ENCODE measurements at places on chromosomes 7 and 10.

DNA sequence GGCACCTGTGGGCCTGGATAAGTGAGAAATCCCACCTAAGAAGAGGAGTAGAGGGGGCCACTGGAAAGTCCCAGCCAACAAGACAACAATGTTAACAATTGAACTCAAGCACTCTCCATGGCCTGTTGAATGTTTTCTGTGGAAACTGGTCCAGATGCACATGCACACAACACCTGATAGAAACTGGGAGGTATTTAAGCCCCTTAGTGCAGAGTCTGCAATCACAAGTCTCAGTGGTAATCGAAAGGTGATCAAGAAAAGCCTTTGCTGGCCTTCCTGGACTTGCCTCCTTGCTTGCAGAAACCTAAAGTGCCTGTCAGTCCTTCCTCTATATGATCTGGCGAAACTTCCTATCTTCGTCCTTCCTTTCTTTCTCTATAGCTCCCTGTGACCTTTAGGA lies 30.6 kb upstream of the HNRNPH3 start:
- no peak for DNase-seq

- no peak for DNase-seq
Observed at GRCh38 chr10:14326581-14326980, 4.1 kb downstream of the FRMD4A start.

DNA sequence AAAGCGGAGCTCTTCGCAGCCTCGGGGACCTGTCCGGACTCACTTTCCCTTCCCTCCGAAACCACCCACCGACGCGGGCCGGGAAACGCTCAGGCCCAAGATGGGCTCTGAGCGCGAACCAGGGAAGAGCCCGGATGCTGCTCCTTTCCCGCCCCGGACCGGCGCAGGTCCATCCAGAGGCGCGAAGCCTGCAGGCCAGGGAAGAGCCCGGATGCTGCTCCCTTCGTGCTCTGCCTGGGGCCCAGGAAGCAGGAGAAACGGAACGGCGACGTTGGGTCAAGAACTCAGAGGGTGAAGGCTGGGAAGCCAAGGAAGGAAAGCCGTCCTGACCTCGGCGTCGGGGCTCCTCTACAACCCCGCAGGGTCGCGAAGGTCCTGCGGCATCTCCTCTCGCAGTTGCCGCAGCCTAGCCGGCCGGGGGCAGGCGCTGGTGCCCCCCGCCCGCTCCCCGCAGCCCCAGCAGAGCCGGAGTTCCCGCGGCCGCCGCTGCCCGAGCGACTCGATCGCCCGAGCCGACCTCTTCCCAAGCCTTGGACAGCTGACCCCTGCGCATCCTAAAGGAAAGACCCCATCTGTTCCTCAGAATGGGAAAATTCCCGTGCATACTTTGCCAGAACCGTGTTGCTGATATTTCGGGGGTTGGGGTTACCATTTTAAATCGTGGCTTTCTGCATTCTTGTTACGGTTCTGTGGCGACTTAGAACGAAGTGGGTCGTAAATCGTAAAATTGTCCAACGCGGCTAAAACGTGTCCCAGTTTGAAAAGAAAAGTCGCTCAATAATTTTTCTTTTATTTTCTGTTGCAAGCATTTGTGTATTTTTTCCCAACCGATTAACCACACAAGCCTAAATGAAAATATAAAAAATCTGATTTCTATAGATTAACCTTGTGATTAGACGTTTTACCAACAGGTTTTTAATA lies 7.5 kb downstream of the HOXA1 start:
- DNase-seq, result no peak

DNA sequence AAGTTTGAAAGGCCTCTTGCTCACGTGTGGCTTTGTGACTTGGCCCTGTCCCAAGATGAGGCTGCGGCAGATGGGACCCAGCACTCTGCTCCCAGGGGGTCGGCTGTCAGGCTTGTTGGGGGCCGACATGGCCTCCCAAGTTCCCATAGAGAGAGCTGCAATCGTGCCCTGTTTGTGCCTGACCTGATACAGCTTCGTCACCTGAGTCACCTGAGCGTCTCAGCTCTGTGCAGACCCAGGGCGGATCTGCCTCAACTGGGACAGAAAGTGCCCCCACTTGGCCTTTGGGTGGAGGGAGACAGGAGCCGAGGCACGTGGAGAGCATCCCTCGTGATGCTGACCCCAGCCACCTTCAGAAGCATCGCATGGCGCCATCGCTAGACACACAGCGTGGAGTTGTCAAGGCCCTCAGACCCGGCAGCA lies 21.7 kb downstream of the PAPOLB start:
- DNase-seq, result no peak

DNA sequence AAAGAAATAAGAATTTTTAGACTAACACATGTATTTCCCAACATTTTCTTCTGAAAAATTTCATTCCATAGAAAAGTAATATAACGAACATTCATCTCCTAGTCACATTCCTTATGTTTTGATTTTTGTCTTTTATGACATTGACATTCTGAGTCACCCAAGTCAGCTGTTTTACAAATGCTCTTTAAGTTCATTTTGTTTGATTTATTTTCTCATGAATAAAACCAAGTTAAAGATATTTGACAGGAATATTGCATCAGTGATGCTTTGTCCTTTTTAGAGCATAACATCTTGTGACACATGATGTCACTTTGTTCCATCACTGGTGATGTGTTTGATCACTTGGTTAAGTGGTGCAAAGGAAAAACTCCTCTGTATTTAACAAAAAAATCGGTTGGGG lies 48.4 kb downstream of the HGF start:
- DNase-seq, result no peak

GRCh38 chr10:89873055-89873454 lies 171.7 kb downstream of the KIF20B start:
- no peak for DNase-seq

DNA sequence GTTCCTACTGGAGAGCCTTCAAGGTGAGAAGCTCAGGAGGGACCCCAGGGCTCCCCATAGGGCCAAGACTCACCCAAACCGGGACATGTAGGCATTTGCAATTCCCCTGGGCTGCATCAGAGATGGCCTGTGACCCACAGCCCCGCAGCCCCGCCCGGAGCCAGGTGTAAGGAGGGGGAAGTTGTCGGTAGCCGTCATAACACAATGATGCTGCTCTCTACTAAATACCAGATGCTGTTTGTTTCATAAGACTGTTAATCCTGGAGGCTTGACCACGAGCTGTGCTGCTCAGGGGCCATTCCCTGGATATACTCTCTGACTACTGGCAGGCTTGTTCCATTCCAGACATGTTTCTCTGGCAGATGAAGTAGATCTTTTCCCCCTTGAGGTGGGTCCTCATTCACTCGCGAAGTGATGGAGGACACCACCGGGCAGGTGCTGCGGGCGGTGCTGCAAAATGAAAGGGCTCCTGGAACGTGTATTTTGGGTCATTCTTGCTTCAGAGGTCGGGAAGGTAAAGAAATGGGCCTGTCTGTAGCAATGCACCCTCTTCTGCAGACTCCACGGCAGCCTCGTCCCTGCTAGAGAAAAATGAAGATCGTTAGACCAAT lies 61.1 kb downstream of the MKI67 start:
- DNase-seq, result no peak

- DNase-seq, result no peak
Observed at GRCh38 chr7:117020591-117020973, 67.3 kb downstream of the ST7 start.

- no peak for DNase-seq
Observed at GRCh38 chr7:47350425-47350824, 231.5 kb downstream of the TNS3 start.

DNA sequence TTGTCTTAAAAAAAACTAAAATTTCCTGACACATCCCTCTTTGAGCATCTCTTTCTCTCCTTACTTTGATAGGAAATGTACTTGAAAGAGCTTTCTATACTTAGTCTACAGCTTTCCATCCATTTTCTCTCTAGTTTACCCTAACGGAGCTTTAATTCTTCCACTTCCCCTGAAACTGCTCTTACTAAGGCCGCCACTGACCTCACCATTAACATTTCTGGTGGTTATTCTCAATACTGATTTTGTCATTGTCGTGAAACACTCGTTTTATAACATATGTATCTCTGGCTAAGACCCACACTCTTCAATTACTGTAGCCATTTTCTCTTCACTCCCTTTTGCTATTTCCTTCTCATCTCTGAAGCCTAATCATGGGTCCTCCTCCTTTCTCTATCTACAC lies 262.0 kb upstream of the FERD3L start:
- no peak for DNase-seq

DNA sequence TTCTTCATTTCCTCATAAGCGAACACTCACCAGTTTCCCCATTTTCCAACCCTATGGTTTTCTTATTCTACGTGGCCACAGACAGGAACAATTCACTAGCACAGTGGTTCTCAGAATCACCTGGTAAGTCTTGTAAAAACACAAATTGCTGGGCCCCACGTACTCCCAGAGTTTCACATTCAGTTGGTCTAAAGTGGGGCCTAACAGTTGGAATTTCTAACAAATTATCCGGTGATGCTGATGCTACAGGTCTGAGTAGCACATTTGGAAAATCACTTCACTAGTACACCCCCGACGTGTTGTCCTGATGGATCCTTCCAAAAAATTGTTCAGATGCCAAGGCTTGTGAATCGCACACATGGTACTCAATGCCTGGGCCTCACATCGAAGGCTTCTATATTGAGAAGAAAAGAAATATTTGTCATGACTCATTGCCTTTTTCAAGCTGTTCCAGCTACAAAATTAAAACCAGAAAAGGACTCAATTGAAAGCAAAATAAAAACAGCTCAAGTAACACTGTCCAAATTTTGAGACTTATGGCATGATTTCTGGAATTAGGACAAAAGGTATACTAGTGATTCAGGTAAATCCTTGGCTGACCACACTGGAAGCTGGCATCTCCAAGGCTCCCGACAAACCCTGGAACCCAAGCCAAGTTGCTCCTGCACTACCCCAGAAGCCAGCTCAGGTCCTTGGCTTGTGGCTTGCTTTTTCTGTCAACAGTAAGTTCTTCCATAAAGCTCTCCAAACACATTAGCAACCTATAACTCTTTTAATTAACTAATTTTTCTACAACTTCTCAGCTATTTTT lies 12.9 kb upstream of the VIM start:
- DNase-seq, result no peak

DNA sequence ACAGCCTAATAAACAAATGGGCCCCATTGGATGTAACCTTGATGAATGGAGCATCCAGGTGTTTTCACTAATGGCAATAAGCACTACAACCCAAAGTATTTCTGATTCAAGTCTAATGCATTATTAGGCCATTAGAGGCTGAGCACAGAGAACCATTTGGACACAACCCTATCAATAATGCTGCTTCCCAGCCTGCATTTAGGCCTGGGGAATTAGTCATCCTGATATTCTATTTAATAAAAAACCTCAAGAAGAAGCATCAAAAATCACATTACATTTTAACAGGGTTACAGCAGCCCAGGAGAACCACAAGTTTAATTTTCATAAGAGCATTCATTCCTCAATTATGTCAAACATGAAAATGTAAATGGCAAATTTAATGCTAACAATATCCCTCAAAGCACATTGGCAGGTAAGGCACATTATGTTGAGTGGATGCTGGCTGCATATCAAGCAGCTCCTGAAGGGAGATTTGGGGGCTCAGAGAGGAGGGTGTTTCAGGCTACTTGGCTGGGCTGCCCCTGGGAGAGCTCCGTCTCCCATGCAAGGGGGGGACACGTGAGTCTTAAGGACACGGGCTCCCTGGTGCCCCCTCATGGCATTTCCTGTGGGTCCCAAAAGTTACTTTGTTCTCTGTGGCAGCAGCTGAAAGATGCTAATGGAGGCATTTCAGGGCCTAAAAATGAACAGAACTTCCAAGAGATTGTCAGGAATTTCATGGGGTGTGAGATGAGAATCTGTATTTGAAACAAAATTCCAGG lies 143.4 kb downstream of the HERPUD2 start:
- DNase-seq, result no peak

DNA sequence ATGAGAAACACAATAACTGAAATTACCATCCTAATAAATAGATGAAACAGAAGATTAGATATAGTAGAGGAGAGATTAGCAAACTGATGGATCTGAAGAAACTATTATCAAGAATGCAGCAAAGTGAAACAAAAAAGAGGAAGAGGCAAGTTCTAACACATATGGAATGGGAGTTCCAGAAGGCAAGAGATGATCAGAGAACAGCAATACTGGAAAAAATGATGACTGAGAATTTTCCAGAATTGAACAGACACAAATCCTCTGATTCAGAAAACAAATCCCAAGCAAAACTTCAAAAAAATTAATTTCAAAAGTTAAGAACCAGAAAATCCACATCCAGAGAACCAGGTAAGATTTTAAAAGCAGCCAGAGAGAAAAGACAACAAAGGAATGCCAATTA lies 20.2 kb upstream of the CYREN start:
- no peak for DNase-seq

- DNase-seq, result no peak
Observed at GRCh38 chr10:29370097-29371092, 81.5 kb downstream of the LYZL1 start.

DNA sequence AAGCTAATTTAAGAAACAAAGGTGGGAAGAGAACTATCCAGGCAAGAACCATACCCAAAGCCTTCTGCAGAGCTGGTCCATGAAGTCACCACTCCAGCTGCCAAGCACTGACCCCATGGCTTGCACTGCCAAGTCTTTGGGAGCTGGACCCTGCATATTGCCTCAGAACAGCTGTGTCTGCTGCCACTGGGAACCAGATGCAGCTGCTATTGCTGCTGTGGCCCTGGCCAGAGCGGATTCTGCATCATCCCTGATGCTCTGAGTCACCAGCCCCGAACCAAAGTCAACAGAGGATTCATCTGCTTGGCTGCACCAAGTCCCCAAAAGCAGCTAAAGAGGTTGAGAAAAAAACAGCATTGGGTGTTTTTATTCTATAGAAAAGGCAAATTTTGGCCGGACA lies 39.2 kb upstream of the GSAP start:
- no peak for DNase-seq

- DNase-seq, result no peak
Observed at GRCh38 chr7:32941181-32941580, 16.1 kb upstream of the FKBP9 start.

DNA sequence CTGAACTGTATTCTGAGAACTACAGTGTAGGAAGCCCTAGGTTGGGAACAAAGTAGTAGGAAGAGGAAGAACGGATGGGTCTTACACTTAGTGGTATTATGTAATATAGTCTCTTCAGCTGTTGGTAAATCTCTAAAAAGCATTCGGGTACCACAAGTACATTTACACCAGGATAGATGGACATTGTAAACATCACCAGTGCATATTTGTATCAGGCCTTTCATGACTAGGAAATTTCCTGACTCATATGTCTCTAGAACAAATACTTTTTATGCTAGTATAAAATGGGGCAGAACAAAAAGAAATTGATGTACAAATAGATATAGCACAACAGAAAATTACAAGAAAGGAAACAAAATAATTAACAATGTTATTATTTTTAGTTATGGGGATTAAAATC lies 21.5 kb upstream of the OR6B1 start:
- no peak for DNase-seq

GRCh38 chr10:55104738-55105137 lies 303.7 kb upstream of the PCDH15 start:
- DNase-seq, result no peak

DNA sequence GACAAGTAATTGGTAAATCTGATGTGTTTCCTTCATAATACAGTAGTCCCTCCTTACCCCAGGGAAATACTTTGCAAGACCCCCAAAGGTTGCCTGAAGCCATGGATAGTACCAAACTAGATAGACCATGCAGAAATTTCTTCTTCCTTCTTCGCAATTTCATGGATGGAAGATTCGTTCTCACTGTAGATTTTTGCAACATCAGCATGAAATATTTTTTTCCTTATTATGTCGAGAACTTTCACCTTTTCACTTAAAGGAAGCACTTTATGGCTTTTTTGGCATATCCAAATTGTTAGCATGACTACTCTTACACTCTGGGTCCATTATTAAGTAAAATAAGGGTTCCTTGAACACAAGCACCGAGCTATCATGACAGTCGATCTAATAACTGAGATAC lies 333.2 kb downstream of the LHFPL3 start:
- no peak for DNase-seq
